ENCODE measurements at places on chromosomes 4 and X.

DNA sequence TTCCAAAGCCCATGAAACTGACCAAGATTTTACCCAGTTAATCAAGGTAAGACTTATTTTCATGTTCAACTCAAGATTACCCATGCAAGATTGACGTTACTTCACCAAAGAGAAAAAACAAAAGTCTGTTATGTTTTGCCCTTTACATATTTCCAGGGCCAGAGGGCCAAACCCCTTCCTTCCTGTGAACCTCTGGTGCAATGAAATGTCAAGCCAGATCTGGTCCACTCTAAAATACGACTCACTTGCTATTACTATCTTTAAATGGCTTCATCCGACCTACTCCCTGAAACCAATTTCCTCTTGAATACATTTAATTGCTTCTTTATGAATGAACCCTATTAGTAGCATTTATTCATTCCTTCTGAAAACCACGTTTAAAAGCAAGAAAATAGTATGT is 33.0 kb downstream of the TSPAN5 start:
- DNase-seq: no peak

DNA sequence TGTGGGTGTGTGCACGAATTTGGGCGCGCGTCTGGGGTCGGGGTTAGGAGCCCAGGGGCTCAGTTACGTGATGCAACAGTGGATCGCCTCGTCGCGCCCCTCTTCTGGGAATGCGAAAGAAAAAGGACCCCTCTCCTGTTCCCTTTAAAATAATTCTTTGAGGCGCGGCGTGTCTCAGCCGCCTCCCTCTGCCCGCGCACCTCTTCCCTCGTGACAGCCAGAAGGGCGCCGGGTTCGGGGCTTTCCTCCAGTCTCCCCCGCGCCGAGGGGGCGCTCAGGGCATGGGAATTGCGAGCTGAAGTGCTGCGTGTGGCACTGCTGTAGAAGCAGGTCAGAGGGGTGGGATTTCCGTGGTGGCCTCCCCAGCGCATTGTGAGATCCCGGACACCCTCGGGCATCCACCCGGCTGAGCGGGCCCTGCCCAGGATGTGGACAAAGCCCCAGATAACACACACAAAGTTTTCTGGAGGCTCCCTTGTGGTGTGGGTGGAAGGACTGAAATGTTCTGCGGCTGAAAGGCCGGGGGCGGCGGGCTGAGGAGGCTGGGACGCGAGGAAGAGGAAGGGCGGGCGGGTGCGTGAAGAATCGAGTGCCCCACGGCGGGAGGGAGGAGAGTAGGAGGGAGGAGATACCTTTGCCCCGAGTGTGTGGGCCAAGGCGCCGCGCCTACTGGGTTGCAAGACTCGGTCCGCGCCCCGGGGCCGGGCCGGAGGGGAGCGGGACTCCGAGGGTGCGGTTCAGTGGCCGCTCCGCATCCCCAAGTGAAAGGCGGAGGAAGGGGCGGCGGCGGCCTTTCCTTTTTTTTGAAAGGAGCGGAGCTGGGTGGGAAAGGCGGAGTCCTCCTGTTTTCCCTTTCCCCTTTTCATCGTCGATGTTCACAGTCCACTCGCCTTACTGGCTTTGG is 752 bp downstream of the SEPTIN11 start:
- DNase-seq: peak; percentile 49

GRCh38 chr4:27217261-27217769 is 356.7 kb downstream of the STIM2 start:
- no peak for DNase-seq

GRCh38 chr4:109798866-109799265 is 2.9 kb downstream of the CFI start:
- DNase-seq: no peak

DNA sequence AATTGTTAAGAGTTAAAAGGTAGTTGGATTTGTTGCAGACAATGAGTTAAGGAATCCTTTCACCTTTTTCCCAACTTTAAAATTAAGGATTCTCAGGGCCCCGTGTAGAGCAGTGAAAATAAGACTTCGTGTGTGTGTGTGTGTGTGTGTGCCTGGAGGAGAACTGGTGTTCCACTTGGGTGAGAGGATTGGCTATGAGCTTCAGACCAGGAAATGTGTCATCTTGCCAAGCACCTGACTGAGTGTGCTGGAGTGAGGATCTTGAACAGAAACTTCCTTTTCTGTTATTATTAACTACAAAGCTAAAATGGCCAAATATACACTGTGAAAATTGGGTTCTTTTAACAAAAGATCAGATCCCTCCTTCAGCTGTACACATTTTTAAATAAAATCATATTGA is 113.1 kb upstream of the VCX2 start:
- no peak for DNase-seq

- no peak for DNase-seq
Measured at GRCh38 chr4:176538217-176538925, 218.6 kb downstream of the SPCS3 start.

DNA sequence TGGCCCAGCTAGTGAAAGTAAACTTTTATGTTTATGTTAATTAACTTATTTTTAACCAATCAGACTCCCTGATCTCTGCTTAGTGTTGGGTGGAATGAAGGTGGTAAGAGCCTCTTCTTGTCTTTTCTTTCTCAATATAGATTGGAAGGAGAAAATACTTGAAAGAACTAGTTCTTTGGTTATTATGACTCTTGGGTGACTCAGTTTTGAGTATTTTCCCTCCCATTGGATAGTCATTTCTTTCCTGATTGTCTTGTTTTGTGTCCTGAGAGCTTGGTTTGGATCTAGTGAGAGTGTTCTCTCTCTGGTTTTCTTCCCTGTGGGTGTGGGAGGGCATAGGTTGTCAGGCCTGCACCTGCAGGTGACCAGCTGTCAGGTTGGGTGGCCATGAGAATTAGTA is 172.0 kb upstream of the GLRA2 start:
- no peak for DNase-seq

DNA sequence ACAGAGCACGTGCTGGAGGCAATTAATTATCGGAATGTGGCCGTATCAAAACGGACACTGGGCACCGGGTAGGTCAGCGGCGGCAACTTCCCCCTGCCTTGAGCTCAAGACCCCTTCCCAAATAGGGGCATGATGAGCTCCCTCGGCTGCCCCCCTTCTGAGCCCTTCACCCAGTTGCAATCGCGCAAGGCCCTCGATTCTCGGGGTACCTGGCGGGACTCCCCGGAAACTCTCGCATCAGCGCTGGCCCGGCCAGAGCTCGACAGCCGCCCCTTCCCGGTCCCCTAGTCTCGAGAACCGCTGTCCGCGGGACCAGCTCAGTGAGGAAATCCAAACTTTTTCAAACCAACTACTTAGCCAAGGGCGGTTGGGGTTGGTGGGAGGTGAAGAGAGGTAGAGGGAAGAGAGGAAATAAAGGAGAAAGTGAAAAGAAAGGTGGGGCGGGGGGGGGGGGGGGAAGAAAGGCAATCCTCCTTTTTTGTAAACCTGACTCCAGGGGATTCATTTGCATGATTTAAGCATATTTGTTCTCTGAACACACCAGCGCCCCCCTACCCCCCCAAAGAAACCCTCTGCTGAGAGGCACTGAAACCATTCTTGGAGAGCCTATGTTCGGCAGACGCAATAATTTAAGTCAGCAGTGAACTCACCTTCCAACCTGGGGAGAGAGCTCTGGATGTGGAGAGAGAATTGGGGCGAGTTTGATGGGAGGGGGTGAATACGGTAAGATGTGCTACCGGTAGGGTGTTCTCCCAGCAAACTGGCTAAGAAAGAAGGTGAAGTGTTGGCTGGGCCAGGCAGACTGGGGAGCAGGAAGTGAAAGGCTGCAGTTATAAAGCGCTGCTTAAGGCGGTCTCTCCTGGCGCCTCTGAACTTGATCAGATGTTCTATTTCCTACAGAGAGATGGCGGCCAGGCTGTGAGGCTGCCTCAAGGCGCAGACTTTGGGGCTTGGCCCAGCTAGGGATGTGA is 2.0 kb upstream of the ZIC3 start:
- DNase-seq: no peak

DNA sequence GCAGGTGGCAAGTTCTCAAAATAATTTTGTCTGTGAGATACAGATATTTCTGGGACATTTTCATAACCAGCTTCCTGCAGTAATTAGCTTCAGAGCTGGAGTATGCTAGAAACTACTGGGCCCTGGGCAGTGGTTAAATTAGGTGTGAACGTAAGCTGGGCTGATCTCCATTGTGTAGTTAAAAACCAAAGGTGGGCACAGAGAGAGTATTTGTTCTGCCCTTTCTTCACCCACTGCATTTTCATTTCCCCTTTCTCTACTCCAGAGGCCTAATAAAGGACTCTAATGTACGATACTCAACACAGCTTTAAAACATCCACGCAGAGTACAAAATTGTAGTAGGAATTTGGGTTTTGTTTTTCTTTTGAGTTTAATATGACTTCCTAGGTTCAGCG is 252.7 kb downstream of the SPRY1 start:
- DNase-seq: no peak

GRCh38 chrX:51336584-51336983 is 4.0 kb downstream of the NUDT10 start:
- DNase-seq: peak; percentile 24

GRCh38 chrX:129549124-129549523 is 9.1 kb downstream of the OCRL start:
- DNase-seq: no peak

DNA sequence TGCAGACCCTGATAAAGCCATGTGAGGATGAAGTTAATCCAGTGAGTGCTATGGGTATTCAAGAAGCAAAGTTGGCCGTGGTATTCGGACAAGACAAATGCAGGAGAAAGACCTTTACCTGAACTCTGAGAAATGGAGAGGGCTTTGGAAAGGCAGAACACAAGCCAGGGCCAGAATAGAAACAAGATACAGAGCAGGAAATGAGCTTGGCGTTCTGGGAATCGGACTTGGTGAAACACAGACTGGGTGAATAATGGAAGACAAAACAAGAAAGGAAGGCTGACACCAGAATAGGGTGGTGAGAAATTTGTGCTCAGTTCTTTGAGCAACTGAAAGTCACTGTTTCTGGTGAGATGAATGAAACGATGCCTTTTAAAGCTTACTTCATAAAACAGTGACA is 83.3 kb downstream of the VEGFC start:
- no peak for DNase-seq

DNA sequence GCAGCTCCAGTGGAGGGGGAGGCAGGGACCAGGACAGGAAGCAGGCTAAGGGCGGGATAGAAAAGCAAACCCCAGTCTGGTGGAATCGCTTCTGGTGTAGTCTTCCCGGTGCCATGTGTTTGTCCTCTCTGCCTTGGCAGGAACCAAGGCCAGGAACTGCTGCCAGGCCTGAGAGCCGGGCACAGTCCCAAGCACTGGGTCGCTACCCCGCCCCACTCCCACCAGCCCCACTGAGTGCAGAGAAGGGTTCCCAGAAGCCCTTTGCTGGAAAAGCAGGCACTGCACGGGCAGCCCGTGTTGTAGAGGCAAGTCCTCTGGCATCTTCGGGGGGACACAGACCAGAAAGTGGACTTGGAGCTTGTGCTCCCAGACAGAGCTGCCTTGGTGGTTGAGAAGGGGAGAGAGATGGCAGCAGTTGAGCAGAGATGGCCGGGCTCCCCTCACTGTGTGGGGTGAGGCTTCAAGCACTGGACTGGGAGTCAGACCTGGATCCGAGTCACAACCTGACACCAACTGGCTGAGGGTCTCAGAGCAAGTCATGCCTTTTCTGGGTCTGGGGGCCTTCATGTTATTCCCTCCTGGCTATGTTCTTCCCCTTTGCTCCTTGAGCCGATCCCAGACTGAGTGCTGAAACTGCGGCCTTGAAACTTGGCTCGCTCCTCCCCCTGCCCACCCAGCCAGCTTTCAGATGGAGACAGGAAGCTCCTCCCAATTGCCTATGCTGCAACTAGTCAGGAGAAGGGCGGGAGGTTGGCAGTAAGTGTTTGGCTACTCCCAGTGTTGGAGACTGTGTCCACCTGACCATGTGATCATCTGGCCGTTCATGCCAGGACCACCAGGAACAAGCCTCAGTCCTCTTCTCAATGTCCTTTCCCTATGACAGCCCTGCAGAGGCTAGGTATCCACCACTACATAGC is 59.7 kb upstream of the MTM1 start:
- DNase-seq: no peak

DNA sequence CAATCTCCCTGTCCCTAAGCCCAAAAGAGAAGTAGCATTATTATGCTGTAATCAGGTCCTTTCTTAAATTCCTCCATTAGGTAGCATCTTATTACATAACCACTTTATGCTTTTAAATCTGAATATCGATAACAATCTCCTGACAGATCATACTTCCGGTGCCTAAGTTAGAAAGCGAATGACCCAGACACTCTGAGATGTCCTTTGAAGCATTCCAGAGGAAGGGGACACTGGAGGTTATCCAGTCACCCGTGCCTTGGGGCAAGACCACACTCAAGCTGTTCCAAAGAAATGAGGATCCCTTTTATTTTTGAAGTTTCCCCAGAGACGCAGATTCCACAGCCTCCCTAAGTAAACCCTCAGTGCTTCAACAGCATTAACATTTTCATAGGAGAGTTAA is 125.7 kb downstream of the PALLD start:
- DNase-seq: no peak

DNA sequence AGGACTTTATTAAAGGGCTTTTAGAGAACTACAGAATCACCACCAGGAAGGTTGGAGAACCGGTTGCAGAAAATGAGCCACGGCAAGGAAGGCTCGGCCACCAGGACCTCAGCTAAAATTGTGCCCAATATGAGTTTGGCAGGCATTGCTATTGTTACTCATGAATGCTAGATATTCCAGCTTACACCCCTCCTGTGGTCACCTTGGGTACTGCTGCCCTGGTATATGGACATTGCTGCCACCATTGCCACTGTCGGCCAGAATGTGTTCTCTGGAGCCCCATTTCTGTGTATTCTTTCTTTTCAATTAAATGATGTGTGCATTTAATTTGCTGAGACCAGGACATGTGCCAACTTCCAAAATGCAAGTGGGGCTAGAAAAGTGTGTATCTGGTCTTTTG is 626.7 kb upstream of the BOD1L1 start:
- no peak for DNase-seq

GRCh38 chr4:121749225-121749624 is 15.7 kb downstream of the SMIM43 start:
- no peak for DNase-seq

DNA sequence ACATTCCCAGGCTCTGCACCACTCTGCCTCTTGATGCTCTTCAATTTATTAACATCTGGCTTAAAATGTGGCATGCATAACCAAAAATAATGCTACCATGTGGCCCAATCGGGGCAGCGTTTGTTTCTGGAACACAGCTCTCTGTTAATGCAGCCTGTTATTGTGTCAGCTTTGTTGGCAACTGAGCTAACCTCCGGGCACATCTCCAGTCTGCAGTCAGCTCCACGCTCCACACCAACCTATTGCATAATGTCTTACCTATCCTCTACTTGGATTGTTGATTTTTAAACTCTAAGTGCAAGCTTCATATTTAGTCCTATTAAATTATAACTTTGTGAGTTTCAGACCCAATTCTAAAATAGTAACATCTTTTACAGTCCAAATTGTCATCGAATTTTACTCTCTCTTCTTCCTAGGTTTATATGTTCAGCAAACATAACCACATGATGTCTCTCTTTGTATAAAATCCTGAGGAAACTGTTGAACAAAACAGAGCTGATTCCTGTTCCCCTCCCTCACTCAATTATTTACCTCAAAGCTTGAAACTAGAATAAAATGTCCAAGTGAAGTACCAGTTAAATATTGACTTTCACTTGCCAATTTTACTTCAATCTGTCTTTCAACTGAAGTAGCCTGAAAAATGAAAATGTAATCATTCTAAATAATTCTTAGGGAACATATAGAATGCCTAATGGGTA is 92.2 kb upstream of the RAPGEF2 start:
- no peak for DNase-seq

Measured in naive thymus-derived CD8-positive, alpha-beta T cell (primary cell).